ENCODE measurements at places on chromosomes 2 and 18.

DNA sequence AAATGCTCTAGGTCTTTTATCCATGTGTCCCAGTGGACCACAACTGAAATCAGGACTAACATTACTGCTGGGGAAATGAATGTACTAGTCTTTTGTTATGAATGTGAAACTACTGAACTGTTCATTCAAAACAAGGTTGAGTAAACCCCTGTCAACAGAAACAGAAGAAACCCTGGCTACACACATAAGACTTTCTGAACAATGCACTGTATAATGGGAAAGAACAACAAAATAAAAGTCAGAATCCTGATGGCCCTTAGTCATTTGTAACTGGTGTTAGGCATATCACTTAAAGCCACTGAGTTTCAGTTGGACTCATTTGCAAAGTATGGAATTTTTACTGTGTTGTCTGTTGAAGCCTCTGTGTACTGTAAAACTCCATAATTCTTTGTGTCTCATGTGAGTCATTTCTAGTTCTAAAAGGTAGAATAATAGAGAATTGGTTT is 77.0 kb upstream of the UBXN4 start:
- no peak for DNase-seq

DNA sequence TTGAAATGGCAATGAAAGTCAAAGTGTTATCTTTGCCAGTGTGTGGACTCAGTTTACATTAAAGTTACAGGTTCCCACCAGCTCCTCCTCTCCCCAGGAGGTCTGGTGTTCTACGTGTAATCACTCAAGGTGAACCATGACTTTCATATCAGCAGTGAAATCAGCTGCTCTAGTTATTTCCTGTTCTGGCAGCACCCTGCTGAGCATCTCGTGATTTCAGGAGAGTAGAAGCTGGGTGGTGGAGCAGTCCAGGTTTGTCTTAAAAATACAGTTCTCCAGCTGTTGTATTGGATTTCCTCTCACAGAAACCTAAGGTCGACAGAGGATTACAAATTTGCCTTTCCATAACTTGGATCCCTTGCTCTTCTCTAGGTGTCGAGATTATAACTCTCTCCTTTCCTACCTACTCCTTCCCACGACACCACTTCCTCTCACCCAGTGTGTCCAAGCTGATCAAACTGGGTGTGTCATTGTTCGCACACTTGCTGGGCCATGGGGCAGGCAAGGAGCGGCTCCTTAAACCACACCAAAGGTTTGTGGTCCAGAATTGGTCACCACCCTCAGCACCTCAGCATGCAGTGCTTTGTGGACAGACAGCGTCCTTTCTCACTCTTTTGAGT is 13.0 kb upstream of the ARHGAP25 start:
- DNase-seq: no peak

DNA sequence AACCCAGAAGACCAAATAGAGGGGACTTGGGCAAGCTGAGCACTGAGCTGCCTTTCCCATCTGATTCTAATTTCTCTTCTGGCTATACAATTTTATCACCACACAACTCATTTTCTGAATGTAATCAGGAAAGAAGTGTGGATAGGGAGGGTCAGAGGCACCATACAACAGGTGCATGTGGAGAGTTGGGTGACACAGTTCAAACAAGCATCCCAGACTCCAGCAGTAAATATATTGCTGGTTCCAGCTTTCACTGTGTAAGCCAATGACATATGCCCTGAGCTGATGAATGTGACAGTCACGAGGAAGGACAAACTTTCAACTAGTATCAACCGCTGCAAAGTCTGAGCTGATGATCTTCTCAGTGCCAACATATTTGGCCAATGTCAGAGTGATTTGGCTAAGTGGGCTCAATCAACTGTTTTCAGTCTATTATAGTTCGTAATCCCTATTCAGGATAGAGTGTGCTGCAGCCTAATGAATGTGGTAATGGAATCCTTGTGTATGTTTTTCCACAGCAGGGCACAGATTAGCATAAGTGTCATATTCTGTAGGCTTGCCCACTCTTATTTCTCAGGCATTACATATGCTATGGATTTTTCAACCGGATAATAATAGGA is 109.9 kb upstream of the MEIS1 start:
- DNase-seq: no peak

DNA sequence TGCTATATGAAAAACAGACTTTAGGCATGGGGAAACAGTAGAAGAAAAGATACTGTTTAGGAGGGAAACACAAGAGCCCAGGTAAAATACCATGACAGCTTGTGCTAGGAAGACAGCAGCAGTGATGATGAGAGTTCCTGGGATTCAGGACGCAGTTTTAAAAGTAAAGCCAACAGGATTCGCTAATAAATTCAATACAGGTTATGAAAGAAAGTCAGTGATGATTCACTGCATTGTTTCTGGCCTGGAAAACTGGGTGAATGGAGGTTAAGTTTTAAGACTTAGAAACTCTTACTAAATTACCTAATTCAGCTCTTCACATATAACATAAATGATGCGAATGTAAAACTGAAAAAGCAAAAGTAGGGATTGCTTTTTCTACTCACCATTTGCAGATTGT is 27.9 kb upstream of the RNU4ATAC start:
- DNase-seq: no peak

GRCh38 chr2:160054984-160055725 is 7.3 kb downstream of the PLA2R1 start:
- DNase-seq: no peak

- DNase-seq: no peak
Observed at GRCh38 chr18:48990481-48991318, 39.9 kb upstream of the SMAD7 start.

- DNase-seq: no peak
Observed at GRCh38 chr2:46973673-46974072, 58.1 kb upstream of the MCFD2 start.

- DNase-seq: no peak
Observed at GRCh38 chr2:240604939-240605716, 18.6 kb downstream of the CAPN10 start.

GRCh38 chr2:128299628-128300027 is 19.0 kb downstream of the HS6ST1 start:
- DNase-seq: no peak

DNA sequence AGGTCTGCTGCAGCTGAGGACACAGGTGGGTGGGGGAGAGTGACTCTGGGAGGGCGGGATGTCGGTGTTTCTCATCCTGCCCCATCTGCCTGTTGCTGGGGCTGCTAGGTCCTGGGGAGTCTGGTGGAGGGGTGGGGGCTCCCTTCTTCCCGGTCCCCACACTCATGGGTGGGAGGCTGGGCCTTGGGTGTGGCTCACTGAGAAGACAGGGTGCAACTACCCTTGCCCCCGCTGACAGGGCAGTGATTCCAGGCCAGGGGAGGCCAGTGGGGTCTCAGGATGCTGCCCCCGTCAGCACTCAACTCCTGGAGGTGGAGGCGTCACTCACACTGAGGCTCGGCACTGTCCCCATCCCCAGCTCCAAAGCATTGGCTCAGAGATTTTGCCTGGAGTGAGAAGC is 7.7 kb upstream of the NFATC1 start:
- no peak for DNase-seq

GRCh38 chr2:3289526-3289925 is 88.1 kb downstream of the EIPR1 start:
- no peak for DNase-seq

- DNase-seq: no peak
Observed at GRCh38 chr2:138504092-138504491, 2.5 kb downstream of the SPOPL start.

DNA sequence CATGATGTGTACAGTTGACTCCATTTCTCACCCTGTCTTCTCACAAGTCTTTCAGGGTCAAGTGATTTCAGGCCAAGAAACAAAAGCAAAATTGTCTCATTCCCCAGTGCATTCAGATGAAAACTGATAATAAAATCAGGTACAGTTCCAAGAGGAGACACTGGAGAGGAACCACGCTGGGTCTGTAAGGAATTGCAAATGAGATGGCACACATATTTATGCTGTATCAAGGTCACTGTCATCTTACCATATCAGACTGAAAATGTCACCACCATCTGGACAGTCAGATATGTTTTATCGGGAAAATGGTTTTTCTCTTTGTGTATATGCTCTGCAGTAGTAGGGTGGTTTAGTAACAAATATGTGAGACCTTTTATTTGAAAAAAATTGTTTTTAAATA is 91.7 kb downstream of the CCDC138 start:
- no peak for DNase-seq

DNA sequence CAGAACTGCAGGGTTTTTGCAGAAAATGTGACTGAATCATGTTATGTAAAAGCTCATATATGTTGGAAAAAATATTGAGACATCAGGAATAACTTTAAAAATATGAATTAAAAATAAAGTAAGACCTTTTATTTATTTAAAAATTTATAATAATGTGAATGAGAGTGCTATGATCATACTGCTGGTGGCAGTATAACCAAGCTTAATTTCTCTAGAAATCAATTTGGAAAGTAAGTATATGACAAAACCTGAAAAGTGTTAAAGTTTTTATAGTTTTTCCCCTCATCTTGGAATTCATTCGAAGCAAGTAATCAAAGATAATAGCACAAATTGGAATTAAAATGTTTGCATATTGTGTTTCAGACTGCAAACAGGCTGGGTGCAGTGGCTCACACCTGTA is 7.5 kb downstream of the SLC39A10 start:
- no peak for DNase-seq

DNA sequence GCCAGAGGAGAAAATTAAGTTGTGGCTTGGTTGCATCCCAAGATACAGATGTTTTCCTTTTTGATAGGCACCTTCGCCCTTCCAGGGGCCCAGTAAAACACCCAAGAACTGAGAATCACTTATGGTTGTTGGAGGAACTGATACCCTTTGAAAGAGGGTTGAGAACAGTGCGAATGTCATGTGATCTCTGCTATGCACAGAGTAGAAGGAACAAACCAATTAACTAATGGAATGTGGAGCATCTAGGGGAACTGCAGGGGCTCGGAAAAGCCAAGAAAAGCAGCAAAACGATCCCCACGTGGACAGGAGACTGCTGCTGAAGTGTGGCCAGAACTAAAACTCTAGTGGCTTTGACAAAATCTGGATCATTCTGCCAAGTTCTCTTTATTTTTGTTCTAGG is 58.8 kb downstream of the APOB start:
- DNase-seq: no peak

DNA sequence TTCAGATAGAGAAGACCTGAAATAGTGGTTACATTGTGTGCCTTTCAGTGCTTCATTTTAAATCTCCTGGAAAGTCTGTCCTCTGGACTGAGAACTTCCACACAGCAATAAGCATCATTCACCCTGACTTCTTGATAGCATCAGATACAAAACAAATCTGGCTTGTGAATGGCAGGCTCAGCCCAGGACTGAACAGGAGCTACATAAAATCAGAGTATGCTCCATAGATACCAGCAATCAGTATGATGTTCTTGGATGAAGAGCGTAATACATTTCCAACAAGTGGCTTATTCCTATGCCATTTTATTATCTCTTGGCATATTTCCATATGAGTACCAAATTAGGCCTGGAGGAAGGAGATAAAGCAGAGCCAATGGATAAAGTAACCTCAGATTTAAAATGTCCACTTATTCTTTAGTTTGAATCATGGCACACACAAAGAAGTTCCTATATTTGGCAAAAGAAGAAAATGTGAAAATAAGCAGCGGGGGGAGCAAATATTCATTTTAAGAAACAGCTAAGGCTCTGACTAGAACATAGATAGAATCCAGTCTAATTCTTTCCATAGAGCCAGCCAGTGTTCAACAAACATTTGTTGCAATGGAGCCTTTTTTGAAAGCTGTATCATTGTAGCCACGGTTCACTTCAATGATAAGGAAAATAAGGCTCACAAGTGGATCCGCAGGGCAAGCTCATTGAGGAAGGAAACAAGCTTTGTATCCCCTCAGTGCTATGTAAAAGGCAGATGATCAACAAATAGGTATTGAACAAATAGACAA is 230.8 kb upstream of the CHAC2 start:
- no peak for DNase-seq

DNA sequence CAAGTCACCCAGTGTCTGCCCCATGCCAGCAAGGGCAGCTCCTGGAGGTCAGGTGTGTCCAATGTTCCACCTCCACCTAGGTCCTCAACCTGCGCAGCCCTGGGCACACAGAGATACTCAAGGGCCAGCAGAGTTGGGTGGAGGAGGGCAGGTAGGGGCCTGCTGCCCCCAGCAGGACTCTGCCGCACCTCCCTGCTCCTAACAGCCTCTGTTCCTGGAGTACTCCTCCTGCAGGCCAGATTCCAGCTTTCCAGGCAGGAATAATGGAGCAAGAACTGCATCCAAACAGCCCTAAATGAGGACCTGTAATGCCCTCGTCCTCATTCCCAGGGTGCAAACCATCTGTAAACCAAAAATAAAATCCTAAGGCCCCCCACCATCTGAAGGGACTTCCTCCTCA is 44.4 kb upstream of the ACAA2 start:
- DNase-seq: no peak

- DNase-seq: no peak
Observed at GRCh38 chr18:9838144-9838877, 47.5 kb upstream of the TXNDC2 start.

DNA sequence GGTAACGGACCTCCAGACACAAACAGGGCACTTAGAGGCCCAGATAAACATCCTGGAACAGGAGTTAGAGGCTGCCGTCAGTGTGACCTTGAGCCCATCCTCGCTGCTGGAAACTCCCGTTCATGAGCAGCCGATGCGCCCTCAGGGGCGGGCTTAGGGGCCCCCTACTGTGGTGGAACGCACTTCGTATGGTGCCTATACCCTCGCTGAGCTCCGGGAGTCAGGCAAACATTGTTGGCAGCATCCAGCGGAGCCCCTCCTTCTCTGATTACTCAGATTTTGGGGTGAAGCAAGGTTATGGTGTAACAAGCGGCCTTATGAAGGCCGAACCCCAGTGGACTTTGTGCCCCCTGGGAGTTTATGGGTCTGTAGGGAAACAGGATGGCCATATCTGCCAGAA is 205.3 kb upstream of the SYT4 start:
- DNase-seq: no peak

DNA sequence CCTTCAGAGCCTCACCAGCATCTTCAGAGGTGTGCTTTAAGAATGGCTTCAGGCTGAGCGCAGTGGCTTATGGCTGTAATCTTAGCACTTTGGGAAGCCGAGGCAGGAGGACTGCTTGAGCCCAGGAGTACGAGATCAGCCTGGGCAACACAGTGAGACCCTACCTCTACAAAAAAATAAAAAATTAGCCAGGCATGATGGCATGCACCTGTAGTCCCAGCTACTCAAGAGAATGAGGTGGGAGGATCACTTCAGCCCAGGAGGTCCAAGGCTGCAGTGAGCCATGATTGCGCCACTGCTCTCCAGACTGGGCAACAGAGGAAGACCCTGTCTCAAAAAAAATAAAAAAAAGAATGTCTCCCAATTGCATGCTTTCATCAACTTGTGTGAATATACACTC is 133.3 kb upstream of the ARL5A start:
- DNase-seq: no peak

- no peak for DNase-seq
Observed at GRCh38 chr18:75211953-75212750, 1.6 kb downstream of the TSHZ1 start.
